Placental pericyte (primary cell): ENCODE measurements at places on chromosomes 16 and 17. TPM values are rescaled to one million over a fixed set of nuclear protein-coding genes. Genes with fewer than 3 reads are reported as not detected.

TCAP gene
- total RNA-seq: 0.44 TPM in 1 of 2 replicates, not detected in the other

MPO gene
- total RNA-seq: not detected in 2 replicates

SLC52A1 gene
- 0.14 TPM in 1 of 2 replicates, not detected in the other for total RNA-seq

PLK1 gene
- total RNA-seq: 2.0 and 70.7 TPM in 2 replicates

HEXIM1 gene
- total RNA-seq: 12.2 and 13.1 TPM in 2 replicates

TP53TG3B gene
- 0.44 TPM in 1 of 2 replicates, not detected in the other for total RNA-seq

OR1A2 gene
- total RNA-seq: not detected in 2 replicates

GRIN2C gene
- 0.22 TPM in 1 of 2 replicates, not detected in the other for total RNA-seq
